ENCODE measurements at places on chromosomes 1 and 21.

GRCh38 chr1:23370709-23371584 lies 1.3 kb upstream of the ZNF436 start:
- no peak for DNase-seq

DNA sequence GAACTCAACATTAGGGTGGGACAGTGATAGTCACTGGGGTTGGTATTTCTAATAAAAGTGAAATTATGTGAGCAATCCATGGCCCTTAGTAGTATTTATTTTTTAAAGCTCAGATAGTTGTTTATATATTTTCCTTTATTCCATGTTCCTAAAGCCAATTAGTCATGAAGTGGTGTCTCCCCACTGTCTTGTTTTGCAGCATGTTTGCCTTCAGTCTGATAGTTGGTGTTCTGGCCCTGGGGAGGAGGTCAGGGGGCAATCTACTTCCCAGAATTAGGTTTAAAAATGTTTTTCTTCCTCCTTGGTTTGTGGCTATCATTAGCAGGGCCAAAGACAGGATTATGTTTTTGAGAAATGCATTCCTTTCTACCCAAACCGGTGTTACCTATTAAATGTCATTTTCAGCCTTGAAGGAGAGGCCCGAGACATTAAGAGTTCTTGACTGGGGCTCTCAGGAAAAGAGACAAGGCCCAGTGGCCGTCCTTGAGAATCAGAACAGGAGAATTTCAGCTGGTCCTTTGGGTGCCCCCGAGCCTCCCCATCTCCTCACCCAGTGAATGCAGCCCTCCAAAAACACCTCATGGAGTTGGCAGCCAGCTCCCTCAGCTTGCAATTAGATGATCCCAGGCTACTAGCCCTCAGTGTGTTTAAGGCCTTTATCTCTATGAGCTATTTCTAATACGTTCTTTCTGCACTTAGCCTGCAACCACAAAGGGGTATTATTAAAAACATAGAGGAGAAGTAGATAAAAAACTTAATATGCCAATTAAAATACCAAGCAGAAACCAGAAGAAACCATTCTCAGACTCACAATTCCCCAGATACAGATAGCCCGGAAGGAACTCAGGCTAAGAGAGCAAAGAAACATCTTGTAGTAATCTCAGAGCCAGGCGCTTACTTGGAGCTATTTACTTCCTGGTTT lies 71.3 kb upstream of the NGF start:
- DNase-seq, result no peak

DNA sequence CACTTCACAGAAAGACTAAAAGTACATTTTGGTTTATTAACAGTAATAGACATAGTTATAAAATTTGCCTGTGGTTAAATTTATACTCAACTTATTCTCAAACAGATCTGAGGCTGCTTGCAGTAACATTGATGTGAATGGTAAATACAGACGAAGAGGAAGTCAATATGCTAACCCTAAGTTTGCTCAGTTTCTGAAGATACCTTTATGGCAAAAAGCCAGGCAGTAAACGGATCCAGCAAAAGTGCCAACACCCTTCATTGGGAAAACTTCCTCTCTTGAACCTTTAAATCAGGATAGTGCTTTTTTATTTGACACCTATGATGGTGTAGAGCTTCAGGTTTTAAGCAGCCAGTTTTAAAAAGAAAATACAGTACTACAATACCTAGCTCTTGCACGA lies 16.6 kb upstream of the CCDC181 start:
- DNase-seq, result no peak

GRCh38 chr21:36545776-36546511 lies 66.0 kb upstream of the CLDN14 start:
- no peak for DNase-seq

DNA sequence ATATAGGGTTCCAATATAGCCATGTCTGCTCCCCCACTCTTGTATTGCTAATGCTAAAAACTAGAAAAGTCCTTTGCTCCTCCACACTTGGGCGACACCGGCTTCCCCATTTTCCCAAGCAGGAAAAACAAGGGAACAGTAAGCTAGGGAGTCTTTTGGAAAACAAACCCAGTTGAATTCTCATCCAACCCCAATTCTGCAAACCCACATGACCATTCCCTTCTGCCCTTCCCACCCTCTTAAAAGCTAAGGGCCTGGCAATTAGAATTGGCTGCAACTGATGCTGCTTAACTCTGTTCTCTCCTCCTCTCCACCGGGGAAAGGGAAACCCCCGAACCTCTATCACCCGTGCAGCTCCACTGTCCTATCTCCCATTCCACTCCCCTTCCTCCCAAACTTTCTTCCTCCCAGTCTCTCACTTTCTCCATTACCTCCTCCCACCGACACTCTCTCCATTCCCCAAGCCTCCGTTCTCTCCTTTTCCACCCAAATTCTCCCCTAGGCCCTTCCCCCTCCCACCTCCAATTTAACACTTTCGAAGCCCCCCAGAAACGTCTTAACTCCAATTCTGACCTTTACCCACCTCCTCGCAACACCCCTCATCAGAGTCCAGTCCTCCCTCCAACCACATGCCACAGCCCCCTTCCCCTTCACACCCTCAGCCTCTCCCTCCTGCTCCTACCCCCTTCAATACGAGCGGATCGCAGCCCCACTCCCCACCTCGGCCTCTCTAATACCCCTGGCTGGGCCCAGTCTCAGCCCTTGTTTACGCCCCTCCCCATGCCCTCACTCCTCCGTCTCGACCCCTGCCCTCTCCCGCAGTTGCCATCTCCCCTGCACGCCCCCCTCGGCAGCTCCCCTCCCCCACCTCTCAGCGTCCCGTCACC lies 701 bp downstream of the DEDD start:
- DNase-seq, result peak; percentile 36

- DNase-seq, result peak; percentile 69
Observed at GRCh38 chr1:24283326-24284155, 35.6 kb upstream of the GRHL3 start.

GRCh38 chr1:51966559-51966958 lies 23.9 kb downstream of the RAB3B start:
- DNase-seq, result no peak

- DNase-seq, result no peak
Observed at GRCh38 chr1:94542088-94542870, 720 bp upstream of the F3 start.

Data from RWPE1 (cell line).